ENCODE measurements at places on chromosomes 1 and 21.
A peak's percentile ranks its signal among the peaks of the same experiment; 100 is the strongest.

GRCh38 chr1:219188331-219188803, 14.7 kb downstream of the LYPLAL1 start:
- no peak for DNase-seq

GRCh38 chr1:101410048-101410878, 173.4 kb downstream of the S1PR1 start:
- no peak for DNase-seq

DNA sequence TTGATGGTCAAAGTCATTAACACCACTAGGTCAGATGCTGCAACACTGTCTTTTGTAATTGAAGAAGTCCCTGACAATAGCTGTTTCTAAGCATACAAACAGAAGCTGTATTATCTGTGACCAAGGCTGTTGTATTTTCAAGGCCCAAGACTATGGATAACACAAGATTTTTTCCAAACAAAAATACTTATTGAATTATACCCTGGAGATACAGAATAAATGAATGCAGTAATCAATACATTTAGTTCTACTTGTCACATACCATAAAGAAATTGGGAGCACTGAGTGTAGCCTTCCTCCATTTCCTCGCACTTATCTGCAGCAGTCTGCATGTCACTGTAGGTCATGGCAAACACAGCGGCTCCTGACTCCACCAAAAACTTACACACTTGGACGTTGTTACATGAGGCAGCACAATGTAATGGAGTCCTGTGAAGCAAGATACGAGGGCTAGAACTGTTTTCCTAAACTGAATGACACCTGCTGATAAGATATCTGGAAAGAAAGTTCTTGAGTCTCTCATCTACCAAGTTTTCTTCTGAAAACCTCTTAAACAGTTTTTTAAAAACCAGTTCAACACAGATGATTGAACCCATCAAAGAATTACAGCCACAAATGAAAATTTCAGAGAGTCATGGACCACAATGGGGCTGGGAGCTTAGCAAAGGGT, 56.9 kb downstream of the TP53BP2 start:
- DNase-seq: no peak

- no peak for DNase-seq
Observed at GRCh38 chr1:5764959-5765358, 227.3 kb downstream of the NPHP4 start.

DNA sequence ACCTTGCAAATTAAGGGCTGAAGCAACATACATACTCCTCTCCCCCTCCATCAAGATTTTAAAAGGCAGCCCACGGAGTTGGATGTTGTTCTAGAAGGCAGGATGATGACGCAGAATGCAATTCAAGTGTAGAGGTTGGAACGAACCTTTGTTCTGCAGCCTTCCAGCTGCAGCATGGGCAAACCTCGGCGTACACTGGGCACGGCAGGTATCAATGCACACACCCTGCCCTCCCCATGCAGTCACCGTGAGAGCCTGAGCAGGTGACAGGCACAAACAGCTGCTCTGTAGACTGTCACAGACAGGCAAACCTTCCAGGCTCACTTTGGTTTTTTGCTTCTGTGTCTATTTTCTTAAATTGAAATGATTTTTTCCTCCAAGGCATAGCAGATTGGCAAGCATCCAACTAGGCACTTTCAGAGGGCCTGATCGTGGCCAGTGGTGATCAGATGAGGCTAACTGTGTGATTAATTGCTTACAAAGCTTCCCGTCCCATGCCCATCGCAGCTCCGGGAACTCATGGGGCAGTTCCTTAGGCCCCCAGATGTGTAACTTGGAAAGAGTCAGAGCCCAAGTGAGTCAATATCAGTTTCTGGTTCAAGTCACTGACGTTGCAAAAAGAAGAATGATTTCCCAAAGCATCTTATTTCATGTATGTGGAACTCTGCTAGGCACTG, 82.3 kb downstream of the ITPKB start:
- DNase-seq: peak; percentile 45

DNA sequence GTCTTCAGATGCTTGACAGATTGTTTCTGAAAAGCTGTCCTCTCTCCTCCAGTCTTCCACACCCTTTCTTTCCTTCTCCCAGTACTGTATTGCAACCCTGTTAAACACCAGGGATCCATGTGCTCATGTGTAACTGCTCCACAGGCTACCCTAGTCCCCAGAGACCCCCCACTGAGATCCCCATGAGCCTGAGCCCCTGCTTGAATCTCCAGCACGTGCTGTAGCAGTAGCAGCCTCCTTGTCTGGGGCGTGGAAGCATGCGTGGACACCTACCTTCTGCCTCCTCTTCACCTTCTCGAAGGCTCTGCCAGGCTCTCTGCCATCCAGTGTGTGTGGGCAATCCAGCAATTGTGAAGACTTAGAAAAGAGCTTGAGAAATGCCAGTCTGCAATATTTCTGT, 25.2 kb downstream of the GPR137B start:
- no peak for DNase-seq

DNA sequence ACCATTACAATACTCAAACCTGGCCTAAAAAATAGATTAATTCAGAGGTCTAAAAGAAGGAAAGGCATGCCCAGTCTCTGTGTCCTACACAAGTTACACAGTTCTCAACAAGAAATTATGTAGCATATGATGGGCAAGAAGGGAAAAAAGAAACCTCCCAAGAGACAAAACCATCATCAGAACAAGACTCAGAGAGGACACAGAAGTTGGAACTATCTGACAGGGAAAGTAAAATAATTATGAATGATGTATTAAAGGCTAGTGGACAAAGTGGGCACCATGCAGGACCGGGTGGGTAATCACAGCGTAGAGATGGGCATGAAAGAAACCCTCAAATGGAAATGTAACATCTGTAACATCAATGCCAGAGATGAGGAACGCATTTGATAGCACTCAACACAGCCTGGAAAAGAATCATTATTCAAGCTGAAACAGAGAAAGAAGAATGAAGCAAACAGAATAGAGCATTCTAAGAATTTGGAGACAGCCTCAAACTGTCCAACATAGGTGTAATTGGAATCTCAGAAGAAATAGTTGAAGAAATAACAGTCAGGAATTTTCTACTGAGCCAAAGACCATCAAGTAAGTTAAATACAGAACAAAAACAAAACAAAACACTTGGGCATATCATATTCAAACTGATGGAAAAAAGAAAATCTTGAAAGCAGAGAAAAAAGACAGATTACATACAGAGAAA, 29.7 kb downstream of the PER3 start:
- DNase-seq: no peak

- no peak for DNase-seq
Observed at GRCh38 chr1:209895709-209896108, 42.3 kb upstream of the SYT14 start.

DNA sequence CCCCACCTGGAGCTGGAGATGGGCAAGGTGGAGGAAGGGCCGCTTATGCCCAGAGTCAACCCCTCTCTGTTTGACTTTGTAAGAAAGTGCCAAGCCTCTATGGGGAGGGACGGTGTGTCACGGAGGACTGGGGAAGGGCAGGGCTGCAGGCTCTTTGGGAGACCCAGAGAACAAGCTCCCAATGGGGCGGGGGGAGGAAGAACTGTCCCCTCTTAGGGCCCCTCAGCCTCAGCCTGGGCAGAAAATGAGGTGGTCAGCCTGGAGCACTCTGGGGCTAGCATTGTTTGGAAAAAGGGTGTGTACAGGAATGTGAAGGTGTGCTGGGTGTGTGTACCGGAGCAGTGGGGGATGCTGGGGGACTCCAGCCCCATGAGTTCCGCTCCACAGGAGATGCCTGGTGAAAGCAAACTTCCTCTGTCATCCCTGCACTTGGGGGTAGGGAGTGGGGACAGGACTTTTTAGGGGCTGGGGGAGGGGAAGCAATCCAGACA, 1.2 kb upstream of the INAVA start:
- DNase-seq: no peak

GRCh38 chr1:56774067-56774609, 45.1 kb downstream of the FYB2 start:
- no peak for DNase-seq

- DNase-seq: no peak
Observed at GRCh38 chr1:234531151-234531635, 52.2 kb upstream of the TARBP1 start.

- DNase-seq: no peak
Observed at GRCh38 chr1:918843-919242, 4.9 kb upstream of the SAMD11 start.

GRCh38 chr1:46489169-46489637, 433 bp upstream of the DMBX1 start:
- no peak for DNase-seq

GRCh38 chr1:77509051-77509492, 173.4 kb downstream of the ZZZ3 start:
- DNase-seq: no peak

- DNase-seq: no peak
Observed at GRCh38 chr1:228241259-228241658, 33.4 kb downstream of the OBSCN start.

DNA sequence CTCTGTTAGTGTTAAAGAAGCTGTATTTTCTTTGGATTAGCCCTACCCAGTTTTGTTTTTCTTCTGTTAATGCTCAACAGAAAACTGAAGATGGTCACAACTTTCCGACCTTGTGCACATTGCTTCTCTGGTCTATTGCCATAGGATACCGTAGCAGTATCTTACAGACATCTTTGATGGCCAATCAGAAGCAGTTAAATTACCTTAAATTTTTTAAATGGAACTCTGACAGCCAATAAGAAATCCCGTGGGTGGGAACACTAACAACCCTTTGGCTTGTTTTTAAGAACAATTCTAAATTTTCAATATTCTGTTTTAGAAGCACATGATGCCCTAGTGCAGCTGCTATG, 17.2 kb downstream of the NFYC start:
- DNase-seq: peak; percentile 68

DNA sequence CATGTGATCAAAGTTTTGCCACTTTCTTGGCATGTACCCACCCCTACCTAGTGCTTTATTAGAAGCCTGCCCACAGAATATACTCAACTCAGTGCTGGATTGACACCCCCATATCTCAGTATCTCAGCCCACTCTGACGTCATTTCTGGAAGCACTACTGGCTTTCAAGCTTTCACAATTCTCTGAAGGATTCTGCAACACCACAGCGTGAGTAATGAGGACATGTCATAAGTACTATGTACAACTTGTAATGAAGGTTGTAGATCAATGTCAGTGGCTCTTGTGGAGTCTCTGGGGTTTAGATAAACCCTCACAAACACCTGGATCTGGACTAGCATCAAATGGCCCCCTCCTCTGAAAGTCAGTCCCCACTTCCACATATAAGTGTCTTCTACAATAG, 57.2 kb downstream of the TNFSF4 start:
- DNase-seq: no peak

DNA sequence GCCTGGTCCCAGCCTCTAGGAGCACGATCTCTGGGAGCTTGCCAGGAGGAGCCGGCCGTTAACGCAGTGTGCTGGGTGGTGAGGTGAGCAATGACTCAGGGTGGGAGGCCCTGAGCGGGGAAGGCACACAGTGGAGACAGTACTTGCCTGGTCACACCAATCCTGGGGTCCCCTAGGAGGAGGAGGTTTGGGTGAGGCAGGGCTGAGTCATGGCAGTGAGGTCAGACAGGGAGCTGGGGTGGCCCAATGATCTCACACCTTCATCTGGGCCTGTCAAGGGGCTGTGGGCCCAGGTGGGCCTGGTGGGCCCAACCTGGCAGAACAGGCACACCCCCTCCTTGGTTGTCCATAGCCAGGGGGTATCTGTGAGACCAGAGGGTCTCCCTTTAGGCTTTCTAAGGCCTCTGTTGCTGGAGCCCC, 8.6 kb upstream of the EDN2 start:
- peak; percentile 74 for DNase-seq

DNA sequence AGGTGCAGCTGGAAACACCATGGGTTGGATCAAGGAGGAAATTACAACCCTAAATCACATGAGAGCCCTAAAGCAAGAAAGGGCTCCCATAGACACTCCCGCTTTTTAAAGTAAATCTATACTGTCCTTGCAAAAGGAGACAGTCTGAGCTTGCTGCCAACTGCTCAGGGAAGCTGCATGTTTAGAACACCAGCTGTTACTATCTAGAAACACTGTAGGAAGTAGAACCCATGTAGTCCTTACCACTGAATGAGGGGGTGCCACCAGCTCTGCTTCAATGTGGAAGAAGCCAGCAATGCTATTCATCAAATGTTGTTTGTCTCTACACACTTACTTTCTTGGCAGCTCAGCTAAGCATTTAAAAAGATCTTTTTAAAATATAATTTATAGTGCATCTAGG, 79.8 kb downstream of the PIGK start:
- no peak for DNase-seq

GRCh38 chr1:112461200-112461871, 47.4 kb upstream of the WNT2B start:
- DNase-seq: no peak

- DNase-seq: no peak
Observed at GRCh38 chr1:238660849-238661248, 725.5 kb upstream of the CHRM3 start.

DNA sequence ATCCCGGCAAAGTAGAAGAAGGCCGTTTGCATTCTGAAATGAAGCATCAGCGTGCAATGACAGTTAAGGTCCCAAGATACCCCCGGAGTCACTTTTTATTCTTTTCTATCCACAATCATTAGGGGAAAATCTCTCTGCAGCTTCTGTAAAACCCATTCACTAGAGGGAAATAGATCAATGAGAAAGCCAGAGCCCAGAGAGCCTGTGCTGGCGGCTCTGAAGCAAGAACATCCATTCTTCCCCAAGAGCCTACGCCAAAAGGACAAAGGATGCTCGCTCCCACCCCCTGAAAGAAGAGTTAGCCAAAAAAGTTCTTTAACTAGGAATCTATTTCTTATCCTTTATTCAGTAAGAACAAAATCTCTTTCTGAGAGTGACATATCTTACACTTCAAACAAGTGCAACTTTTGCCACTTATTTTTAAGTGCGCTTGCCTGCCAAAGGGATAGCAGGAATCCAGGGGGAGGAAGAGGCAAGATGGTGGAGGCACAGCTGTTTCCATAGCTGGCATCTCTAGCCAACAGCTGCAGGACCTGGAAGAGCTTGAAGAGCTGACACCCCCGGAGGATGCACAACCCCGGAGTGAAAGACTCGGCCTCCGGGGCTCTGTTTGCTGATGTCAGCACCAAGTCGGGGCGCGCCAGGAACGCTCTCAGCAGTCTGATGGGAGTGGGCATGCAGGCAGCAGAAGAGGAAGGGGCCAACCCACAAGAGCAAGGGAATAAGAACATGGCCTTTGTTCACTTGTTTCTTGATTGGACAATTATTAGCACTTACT, 68.7 kb downstream of the KCNN3 start:
- DNase-seq: no peak

DNA sequence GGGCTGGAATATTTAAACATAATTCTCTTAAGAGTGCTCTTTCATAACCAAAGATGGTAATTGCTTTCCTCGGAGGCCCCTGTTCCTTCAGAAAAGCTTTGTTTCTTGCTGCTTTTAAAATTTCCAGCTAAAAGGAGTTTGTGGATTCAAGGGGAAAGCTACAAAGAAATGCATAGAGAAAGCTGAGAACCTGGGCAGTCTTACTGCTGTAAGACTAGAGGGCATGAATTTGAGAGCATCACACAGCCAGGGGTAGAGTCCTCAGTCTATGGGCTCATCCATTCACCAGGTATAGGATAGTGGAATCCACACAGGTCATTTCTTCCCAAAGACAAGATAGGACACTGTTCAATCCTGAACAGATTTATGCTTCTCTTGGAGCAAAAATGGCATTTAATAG, 186.3 kb upstream of the PLD5 start:
- DNase-seq: no peak

Data from HFF-Myc (cell line).